Activated T-cell treated with anti-CD3 and anti-CD28 coated beads, Interleukin-2, amount 50 U/mL, for 72 hours (primary cell): ENCODE measurements at places on chromosomes 16 and 17.

GRCh38 chr16:75323933-75324332, 72.5 kb upstream of the BCAR1 start:
- no peak for DNase-seq

DNA sequence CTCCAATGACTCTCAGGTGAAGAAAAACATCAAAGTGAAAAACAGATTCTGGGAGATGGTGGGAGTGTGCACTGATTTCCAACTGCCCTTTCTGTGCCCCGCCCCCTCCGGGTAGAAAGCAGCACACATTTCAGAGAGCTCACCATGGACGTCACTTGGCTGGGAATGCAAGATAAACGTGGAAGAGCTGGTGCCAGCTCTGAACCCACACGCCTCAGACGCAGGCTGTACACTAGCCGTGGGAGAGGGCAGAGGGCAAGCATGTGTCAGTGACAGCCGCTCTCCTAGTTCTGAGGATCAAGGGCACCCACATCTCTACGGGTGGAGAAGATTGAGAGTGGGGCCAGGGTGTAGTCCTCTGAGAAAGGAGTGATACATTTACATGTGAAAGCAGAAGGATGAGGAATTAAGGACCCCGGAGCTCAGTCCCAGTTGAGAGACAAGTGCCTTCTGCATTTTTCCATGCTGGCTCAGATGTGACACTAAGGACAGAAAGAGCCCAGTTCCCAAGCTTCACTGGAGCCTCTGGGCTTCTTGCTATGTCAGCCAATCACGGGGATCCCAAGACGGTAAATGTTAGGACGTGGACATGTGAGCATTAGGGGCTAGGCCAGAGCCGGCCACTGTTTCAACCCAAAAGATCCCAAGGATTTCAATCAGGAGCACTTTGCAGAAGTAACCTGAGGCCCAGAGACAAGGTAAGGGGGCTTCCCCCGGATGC, 101.3 kb downstream of the ZFHX3 start:
- DNase-seq, result no peak

DNA sequence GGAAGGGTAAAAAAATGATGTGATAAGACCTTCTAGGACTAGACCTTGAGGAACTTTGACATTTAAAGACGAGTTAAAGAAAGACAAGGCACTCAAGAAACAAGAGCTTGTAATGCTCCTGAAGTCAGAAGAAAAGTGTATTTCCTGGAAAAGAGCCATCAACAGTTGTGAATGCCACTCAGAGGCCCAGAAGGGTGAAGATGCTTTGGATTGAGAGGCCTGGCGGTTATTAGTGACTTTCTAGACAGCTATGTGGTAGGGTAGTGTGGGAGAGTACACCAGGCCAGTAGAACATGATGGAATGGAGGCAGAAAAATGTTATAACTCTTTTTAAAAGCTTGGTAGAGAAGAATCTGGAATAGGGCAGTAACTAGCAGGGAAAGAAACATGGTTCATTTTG, 34.1 kb upstream of the ANKFN1 start:
- DNase-seq, result no peak

GRCh38 chr16:286491-287297, 3.7 kb downstream of the PDIA2 start:
- no peak for DNase-seq

DNA sequence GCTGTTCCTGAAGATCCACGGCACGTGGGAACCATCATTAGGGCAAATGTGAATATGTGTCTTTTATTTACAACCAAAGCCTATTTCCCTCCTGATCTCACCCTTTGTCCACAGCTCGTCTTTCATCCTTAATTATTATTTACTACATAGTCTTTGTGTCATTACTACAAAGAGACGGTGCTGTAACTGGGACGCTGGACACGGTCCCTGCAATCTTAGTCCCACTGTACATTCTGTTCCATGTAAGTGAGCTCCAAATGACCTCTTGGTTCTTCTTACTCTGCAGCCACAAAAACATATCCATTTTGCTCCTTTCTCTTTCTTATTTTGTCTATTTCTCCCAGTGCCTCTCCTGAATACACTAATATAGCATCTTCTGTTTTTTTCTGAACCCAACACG, 12.7 kb upstream of the KRT23 start:
- no peak for DNase-seq

DNA sequence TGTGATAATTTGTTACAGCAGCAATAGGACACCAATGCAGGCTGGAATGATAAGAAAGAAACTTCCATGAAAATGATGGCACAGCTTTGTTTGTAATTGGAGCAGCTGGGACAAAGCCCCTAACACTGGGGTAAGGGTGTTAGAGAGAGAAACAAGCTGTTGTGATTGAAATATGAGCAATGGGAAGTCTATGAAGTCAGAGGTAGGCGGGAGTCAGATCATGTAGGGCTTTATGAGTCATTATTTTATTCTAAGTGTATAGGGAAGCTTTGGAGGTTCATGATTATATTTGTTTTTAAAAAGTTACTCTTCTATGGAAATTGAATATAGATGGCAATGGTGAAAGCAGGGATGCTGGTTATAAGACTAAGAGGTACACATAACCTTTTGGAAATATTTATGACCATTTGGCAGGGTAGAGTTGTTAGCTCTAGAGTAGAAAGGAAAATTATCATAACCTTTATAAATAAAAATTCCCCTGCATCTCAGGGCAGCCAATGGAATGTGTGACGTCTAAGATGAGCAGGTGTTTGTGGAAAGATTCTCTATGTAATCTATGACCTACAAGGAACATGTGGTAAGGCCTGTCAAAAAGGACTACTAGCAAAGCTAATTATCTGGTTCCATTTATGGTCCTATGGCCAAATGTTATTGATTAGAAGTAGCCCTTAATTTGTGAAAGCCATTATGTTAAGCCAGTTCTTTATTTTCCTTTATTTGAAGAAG, 85.6 kb downstream of the KCNJ2 start:
- DNase-seq, result no peak

GRCh38 chr17:46983782-46984181, 4.7 kb upstream of the RPRML start:
- DNase-seq, result no peak

GRCh38 chr16:29742683-29743275, 3.0 kb downstream of the C16orf54 start:
- no peak for DNase-seq
